ENCODE measurements at places on chromosomes 4 and X. TPM values are rescaled to one million over a fixed set of nuclear protein-coding genes. Genes with fewer than 3 reads are reported as not detected.

Gene SYTL5
- 0.06 TPM for total RNA-seq

Gene BTC
- total RNA-seq: not detected

Gene TIGD4
- not detected for total RNA-seq

Gene MAGIX
- total RNA-seq: 1.5 TPM

Gene EDNRA
- not detected for total RNA-seq

Gene UGT2B17
- total RNA-seq: not detected

Gene PNMA3
- 3.2 TPM for total RNA-seq

Gene GYPB
- not detected for total RNA-seq

Gene ARHGAP36
- not detected for total RNA-seq

Gene COL4A6
- not detected for total RNA-seq

Gene IL13RA2
- not detected for total RNA-seq

Gene TMEM165
- total RNA-seq: 81.9 TPM

Gene ASB12
- not detected for total RNA-seq

Gene GLRB
- total RNA-seq: not detected

Gene AREG
- 0.80 TPM for total RNA-seq

Gene VSIG1
- total RNA-seq: 1.4 TPM

Gene ETDA
- not detected for total RNA-seq

Gene TBC1D1
- 29.9 TPM for total RNA-seq
